ENCODE measurements at places on chromosomes 6 and 20. TPM values are rescaled to one million over a fixed set of nuclear protein-coding genes. Genes with fewer than 3 reads are reported as not detected.
A peak's percentile ranks its signal among the peaks of the same experiment; 100 is the strongest.

GRCh38 chr6:69935079-69935478 lies 68.7 kb downstream of the COL19A1 start:
- H3K36me3 ChIP-seq = no peaks in the 10 kb centered on the region
- H3K4me1 ChIP-seq = no peaks in the 10 kb centered on the region
- H3K27ac ChIP-seq = no peak overlapping the region

DNA sequence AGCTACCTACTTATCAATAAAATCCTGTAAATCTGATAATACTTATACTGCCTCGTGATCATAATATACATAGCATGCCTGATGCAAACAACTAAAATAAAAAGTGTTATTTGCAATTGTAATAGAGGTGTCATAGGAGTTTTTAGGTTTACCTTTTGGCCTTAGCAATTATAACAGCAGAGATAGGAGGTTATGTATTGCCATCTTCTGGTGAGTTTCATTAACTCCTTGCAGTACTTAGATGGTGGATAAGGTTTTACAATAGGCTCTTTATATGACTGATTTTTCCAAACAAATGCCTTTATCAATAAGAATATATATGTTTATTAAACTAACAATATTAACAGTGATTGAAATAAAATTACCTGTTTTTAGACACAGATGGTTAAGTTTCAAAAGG lies 27.8 kb upstream of the MYCT1 start:
- DNase-seq = peak; percentile 22
- H3K27me3 ChIP-seq = no peaks in the 10 kb centered on the region
- H3K4me3 ChIP-seq = no peak overlapping the region
- no peaks in the 10 kb centered on the region for H3K36me3 ChIP-seq
- H3K27ac ChIP-seq = no peak overlapping the region

GRCh38 chr6:11143394-11144371 lies 32.2 kb upstream of the ERVFRD-1 start:
- no peak overlapping the region for H3K4me3 ChIP-seq
- peaks cover 15% of the 10 kb centered on the region for H3K4me1 ChIP-seq
- no peaks in the 10 kb centered on the region for H3K36me3 ChIP-seq
- peak; percentile 93 for DNase-seq
- no peaks in the 10 kb centered on the region for H3K27me3 ChIP-seq
- H3K27ac ChIP-seq = peak overlapping the region; percentile 52

- no peaks in the 10 kb centered on the region for H3K27me3 ChIP-seq
- H3K27ac ChIP-seq = no peak overlapping the region
- H3K4me3 ChIP-seq = no peak overlapping the region
- no peaks in the 10 kb centered on the region for H3K4me1 ChIP-seq
These were observed 38.6 kb downstream of the LMBRD1 start for GRCh38 chr6:69758214-69758613.

DNA sequence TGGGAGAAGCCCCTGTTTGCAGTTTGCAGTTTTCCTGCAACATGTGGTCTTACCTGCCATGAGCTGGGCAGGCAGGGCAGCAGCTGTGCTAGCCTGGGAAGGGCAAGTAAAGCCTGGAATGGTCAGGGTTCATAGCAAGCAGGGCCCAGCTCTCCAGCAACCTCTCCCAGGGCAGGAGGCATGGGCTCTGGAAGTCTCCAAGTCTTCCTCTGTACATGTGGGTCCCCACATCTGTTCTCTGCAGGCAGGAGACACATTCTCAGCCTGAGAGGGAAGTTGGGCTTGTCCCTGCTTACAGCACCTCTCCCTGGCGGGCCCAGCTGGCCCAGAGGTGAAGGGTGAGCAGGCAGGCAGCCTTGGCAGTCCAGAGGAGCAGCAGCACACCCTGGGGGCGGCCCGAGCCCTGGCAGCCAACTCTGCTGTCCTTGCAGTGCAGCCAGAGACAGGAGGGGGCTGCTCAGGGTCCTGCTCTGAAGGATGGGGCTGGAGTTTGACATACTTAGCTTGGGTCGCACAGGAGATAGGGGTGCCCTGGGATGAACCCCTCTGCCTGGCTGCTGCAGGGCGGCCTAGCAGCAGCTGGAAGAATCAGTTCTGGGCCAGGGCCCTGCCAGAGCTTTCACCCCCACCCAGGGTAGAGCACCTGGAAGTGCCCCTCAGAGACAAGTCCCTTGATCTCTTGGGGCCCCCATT lies 176.0 kb downstream of the MRPL14 start:
- H3K27me3 ChIP-seq = no peaks in the 10 kb centered on the region
- H3K27ac ChIP-seq = no peak overlapping the region
- H3K36me3 ChIP-seq = no peaks in the 10 kb centered on the region
- H3K4me1 ChIP-seq = peaks cover 13% of the 10 kb centered on the region
- no peak for DNase-seq

GRCh38 chr20:41422953-41423352 lies 56.3 kb upstream of the EMILIN3 start:
- DNase-seq = no peak
- no peaks in the 10 kb centered on the region for H3K27me3 ChIP-seq
- H3K4me3 ChIP-seq = no peak overlapping the region
- peaks cover 9% of the 10 kb centered on the region for H3K36me3 ChIP-seq
- no peaks in the 10 kb centered on the region for H3K4me1 ChIP-seq

GRCh38 chr20:57159193-57159851 lies 107.1 kb downstream of the BMP7 start:
- no peak overlapping the region for H3K27ac ChIP-seq
- H3K27me3 ChIP-seq = peaks cover 3% of the 10 kb centered on the region
- H3K4me1 ChIP-seq = no peaks in the 10 kb centered on the region
- no peaks in the 10 kb centered on the region for H3K36me3 ChIP-seq
- DNase-seq = no peak

- H3K36me3 ChIP-seq = no peaks in the 10 kb centered on the region
- no peaks in the 10 kb centered on the region for H3K4me1 ChIP-seq
- H3K4me3 ChIP-seq = no peak overlapping the region
These were observed 139.7 kb upstream of the RPS6KA2 start for GRCh38 chr6:166766769-166767168.

GRCh38 chr6:82085701-82086100 lies 161.8 kb downstream of the IBTK start:
- no peaks in the 10 kb centered on the region for H3K4me1 ChIP-seq
- H3K4me3 ChIP-seq = no peak overlapping the region
- H3K27me3 ChIP-seq = no peaks in the 10 kb centered on the region
- no peak for DNase-seq
- H3K36me3 ChIP-seq = no peaks in the 10 kb centered on the region

- H3K27me3 ChIP-seq = no peaks in the 10 kb centered on the region
- peaks cover 20% of the 10 kb centered on the region for H3K4me1 ChIP-seq
- H3K36me3 ChIP-seq = no peaks in the 10 kb centered on the region
These were observed 41.1 kb downstream of the PPP1R3G start for GRCh38 chr6:5126214-5126613.

DNA sequence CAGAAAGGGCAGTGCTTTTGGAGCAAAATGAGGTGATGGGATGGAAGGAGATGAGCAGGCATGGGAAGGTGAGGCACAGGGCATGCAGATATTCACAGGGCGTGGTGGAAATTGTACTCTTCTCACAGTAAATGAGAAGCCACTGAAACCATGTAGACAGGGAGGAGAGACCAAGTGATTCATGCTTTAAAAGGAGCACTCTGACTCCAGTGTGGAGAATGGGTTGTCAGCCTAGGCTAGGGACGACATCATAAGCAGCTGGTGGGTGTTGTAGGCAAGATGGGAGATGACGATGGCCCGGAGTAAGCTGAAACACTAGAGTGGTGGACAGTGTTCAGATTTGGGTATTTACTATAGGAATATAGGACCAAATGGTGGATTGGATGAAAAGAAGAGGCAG lies 18.4 kb downstream of the PDE7B start:
- DNase-seq = no peak
- H3K4me1 ChIP-seq = peaks cover 12% of the 10 kb centered on the region
- no peaks in the 10 kb centered on the region for H3K27me3 ChIP-seq
- H3K27ac ChIP-seq = peak overlapping the region; percentile 78
- H3K4me3 ChIP-seq = no peak overlapping the region

DNA sequence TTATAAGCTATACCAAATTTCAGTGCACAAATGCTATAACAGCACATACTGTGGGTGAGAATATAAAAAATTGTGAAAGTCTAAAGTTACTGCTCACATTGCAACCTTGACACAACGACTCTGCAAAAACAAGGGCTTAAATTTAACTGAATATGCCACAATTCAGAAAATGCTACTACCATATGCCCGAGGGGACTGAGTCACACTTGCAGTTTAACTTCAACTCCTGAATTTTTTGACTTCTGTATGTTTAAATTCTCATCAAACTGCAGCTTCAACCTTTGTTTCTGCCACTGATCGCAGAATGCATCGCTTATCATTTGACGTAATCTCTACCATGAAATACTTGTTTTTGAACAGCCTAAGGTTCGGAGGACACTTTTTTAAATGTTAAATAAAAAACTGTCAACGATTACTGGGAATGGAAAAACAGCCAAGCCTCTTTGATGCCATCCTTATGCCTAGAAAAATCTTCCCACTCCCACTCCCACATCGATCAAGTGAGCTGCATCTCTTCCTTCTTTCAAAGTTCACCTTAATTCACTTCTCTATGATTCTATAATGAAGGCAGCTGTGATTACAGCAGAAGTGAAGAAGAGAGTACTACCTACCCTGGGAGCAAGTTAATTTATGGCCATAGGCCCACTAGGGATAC lies 136.5 kb downstream of the ATXN1 start:
- H3K27me3 ChIP-seq = no peaks in the 10 kb centered on the region
- H3K27ac ChIP-seq = no peak overlapping the region
- peaks cover 4% of the 10 kb centered on the region for H3K4me1 ChIP-seq
- H3K36me3 ChIP-seq = no peaks in the 10 kb centered on the region
- DNase-seq = no peak

- H3K4me3 ChIP-seq = no peak overlapping the region
- H3K27me3 ChIP-seq = peaks cover 72% of the 10 kb centered on the region
- H3K36me3 ChIP-seq = no peaks in the 10 kb centered on the region
These were observed 22.2 kb downstream of the TNXB start for GRCh38 chr6:32086661-32087573.

GRCh38 chr20:19757487-19758132 lies 448 bp upstream of the RIN2 start:
- no peaks in the 10 kb centered on the region for H3K36me3 ChIP-seq
- peak overlapping the region; percentile 45 for H3K27ac ChIP-seq

The BTNL2 gene
- total RNA-seq = not detected

The FAM162B gene
- not detected for total RNA-seq

The UBD gene
- total RNA-seq = 13.2 TPM

The RAD21L1 gene
- total RNA-seq = 0.34 TPM

The RSPH4A gene
- total RNA-seq = 0.72 TPM

The CCN2 gene
- total RNA-seq = 1,253 TPM

The PRDM13 gene
- not detected for total RNA-seq

The MYH7B gene
- 0.05 TPM for total RNA-seq

The OPRM1 gene
- not detected for total RNA-seq

The EFCAB8 gene
- 0.41 TPM for total RNA-seq
